ENCODE measurements at places on chromosomes 5 and 9. TPM values are rescaled to one million over a fixed set of nuclear protein-coding genes. Genes with fewer than 3 reads are reported as not detected.
A peak's percentile ranks its signal among the peaks of the same experiment; 100 is the strongest.

GRCh38 chr5:73215891-73216610 lies 43.1 kb downstream of the TMEM174 start:
- DNase-seq, result peak; percentile 78

DNA sequence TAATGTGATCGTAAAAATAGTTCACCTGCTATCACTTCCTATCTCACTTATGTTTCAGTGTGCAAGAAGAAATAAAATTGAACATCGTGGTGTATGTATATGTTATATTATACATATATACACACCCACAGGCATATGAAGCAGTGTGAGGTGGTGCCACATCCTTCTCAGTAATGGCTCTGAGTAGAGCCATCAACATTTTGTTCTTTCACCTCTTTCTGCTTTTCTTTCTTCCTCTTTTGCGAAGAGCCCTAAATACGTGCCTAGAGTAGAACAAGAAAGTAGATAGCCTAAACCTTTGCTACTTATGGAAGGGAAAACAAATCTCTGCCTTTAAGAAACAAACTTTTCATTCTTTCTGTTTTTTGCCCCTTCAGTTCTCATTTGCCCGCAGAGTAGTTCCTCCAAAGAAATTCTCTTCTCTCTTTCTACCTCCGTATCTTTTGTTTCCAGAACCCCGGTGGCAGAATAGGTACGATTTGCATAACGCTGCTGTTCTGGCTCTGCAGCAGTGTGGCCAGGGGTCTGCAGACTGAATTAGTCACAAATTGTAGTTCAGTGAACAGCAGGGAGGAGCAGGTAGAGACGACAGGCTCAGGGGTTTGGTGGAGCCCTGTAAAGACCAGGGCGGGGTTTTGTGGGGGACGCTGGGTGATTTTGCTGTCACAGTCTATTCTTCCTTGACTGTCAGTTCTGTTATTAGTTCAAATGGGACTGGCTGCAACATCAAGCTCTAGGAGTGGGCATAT lies 40.5 kb upstream of the PJA2 start:
- DNase-seq, result no peak

GRCh38 chr5:177511181-177511580 lies 1.6 kb upstream of the DOK3 start:
- DNase-seq, result no peak

DNA sequence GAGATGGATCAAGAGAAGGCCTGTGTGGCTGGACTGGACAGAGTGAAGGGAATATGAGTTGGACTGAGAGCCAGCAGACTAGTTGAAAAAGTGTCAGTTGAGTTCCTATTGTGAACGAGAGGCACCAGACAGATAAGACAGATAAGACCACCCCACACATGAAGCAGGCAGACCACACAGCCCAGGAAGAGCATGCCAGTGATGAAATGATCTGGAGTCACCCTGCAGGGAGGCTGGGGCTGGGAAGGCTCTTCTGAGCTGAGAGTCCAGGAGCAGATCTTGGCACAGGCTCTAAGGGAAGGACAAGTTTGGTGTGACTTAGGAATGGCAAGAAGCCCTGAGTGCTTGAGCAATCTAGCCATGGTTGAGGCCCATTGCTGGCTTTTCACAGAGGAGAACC lies 10.6 kb upstream of the SLC25A48 start:
- DNase-seq, result no peak

HINT1 gene
- polyA plus RNA-seq, result 299 TPM
